ENCODE measurements at places on chromosomes 11 and 22.
A peak's percentile ranks its signal among the peaks of the same experiment; 100 is the strongest.

DNA sequence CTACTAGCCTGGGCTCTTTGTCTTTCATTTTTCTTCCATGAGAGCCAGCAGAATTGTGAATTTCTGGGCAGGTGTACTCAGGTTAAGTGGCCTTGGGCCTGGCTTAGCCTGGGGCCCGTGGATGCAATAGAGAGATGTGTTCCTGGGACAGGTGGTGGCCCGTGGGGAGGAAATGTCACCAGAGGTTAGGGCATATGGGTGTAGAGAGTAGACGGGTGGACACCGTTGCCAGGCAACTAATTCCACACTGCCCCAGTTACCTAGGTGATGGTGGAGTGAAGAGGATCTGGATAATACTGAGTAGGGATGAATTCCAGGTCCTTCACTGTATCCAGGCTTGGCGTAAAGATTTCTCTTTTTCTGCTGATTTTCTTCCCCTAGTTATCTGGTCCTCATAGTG lies 175.0 kb downstream of the INSC start:
- no peak for DNase-seq

DNA sequence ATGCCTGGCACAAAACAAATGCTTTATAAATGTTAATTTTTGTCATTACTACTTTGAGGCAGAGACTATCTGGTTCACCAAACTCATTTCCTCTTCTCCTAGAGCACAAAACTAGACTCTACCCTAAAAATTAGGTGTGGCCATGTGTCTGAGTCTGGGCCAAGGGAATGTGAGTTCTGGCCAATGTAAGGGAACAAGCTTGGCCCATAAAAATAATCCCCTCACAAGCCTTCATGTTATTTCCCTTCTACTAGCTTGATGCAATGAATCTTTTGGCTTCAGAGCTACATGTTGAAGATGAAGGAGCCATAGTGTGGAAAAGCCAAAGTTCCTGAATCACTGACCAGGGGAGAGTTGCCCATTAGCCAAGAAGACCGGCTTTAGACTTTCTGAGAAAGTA lies 406.5 kb upstream of the CCDC90B start:
- DNase-seq, result no peak

- DNase-seq, result no peak
Observed at GRCh38 chr11:27291954-27292636, 70.9 kb downstream of the CCDC34 start.

DNA sequence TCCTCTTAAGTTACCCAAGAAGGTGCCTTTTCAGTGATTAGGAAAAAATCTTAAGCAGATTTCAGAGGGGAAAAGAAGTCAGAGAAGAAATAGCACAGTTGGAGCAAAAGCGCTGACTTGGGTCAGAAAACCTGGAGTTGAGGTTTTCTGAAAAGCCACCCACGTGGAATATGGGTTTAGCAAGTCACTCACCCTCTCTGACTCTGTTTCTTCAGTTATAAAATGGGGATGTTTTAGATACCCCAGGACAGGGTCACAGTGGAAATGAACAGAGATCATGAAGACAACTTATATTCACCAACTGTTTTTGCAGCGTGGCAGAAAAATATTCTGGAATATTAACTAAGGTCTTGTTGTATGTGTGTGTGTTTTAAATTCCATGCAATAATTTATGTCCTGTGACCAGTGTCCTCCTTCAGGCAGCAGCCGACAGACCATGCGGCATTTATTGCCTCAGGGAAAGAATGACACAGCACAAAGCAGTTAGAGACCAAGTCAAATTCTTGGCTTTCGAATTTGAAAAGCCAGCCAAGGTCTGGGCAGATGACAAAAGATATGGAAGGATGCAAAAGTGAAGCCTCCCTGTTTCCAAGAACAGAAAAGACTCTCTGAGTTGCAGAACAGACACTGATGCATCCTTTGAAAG lies 119.9 kb downstream of the MIAT start:
- DNase-seq, result peak; percentile 19

DNA sequence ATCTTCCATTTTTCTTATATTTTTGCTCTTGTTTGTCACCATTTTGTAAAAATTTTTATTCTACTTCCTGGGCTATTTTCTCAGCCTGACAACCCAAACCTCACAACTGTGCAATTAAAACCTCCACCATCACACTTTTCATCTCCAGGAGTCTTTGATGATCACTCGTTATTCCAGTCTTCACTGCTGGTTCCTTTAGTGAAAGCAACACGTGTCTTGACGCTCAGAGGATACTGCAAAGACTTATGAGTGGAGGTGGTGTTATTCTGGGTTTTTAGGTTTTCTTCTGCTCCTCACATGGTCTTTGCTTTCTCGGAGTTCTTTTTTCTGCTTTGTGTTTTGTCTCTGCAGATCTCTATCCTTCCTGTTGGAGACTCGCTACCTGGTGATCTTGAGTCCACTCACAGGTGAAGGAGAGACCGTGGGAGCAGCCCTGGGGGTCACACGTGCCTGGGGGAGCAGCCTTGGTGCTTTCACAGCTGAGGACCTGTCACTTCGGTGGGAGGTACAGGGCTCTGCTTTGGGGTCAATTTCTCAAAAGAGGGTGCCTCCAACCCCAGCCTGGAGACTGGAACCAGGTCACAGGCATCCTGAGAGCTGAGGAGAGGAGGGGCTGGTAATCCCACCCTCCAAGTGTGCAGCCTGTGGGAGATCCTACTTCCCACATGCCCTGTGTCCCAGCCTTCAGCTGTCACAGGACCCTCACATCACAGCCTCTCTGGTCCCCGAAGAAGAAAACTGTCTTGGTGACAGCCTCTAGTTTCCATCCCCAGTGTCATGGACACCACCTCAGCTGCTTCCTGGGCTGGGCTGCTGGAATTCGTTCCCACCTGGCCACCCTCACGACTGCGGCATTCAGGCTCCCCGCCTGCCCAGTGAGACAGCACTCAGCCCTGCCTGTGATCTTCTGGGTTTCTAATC lies 11.0 kb downstream of the SULT4A1 start:
- DNase-seq, result no peak

GRCh38 chr22:49532869-49533802 lies 294.5 kb downstream of the BRD1 start:
- no peak for DNase-seq

DNA sequence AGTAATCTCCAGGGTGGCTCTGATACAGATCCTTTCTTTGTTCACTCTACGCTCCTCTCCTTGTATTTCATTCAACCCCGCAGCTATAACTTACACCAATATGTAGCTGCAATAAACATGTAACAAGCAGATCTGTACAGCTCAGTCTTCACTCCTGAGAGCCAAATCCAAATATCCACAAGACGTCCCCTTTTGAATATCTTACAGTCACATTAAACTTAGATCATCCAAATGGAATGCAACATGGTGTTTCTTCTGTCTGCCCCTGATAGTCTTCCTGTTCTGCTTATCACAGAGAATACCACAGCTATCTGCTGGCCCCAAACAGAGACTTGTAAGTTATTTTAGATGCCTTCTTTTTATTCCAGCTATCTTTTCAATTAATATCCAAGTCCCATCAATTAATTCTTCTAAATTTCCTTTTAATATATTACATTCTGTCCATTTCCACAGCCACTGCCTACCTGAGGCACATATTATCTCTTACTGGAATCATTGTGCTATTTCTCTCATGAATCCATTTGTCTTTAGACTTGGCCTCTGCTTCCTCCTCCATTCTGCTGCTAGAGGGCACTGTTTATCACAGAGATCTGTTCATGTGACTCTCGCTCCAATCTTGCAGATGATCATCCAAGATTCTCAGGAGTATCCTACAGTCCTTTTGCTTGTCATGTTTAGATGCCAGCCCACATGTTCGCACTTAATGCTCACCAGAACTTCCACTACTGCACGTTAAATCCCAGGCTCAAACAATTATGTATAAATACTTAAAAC lies 908.6 kb downstream of the NTM start:
- DNase-seq, result peak; percentile 64

- DNase-seq, result no peak
Observed at GRCh38 chr11:107359701-107360100, 97.9 kb downstream of the CWF19L2 start.

DNA sequence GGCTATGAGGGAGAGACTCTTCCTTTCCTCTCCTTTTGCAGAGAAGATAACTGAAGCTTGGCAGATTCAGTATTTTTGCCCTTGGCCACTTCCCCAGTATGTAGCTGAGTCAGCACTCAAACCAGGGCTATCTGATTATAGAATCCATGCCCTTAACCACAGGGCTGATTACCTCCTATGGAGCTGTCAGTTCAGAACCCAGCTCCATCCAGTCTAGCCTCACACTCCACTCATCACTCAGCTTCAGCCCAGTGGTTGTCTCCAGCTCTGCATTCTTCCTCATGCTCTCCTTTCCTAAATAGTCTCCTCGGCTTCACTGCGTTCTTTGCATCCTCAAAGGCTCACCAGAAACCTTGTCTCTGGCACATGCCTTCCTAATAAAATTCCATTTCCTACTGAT lies 151.6 kb upstream of the BLID start:
- DNase-seq, result peak; percentile 53

DNA sequence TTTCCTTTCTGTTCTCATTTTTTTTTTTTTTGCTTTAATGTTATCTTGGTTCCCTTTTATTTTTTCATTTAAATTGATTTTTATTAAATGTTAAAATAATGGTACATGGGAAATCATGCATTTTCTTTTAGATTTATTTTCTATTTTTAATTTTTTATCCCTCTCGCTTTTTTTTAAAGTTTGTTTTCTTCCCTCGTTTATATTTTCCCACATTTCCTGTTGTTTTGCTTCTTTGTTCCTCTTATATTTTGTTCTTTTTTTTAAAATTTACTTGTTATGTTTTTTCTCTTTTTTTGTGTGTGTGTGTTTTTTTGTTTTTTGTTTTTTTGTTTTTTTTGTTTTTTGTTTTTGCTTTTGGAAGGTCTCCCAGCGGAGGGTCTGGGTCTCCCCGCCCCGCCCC lies 34.9 kb upstream of the EIF3D start:
- DNase-seq, result no peak

DNA sequence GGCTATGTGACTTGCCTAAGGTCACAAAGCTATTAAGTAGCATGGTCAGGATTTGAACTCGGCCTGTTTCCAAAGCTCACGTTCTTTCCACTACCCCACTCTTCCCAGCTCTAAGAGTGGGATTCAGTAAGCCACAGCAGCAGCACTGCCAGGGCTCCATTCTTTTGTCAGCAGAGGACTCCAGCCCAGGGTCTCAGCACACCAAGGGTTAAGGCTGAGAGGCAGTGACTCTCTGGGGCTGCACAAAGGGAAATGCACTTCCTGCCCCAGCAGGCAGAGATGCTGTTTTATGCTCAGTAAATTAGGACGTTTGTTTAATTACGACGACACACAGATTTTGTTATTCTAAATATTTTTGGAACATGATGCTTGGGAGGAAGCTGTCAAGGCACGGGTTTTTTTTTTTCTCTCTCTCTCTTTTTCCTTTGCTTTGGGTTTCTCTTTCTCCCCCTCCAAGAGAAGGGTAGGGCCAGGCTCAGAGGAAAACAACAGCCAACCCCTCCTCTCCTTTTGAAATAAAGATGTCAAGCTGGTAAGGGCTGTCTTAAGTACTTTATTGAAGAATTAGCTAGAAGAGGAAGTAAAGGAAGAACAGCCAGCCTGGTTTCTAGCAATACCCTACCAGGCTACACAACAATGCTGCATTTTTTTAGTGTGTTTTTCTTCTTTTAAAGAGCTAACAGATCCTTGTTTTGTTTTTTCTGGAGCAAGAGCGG lies 2.8 kb downstream of the MYH9 start:
- peak; percentile 62 for DNase-seq

GRCh38 chr11:45247433-45247832 lies 38.7 kb downstream of the SYT13 start:
- peak; percentile 16 for DNase-seq
